ENCODE measurements at places on chromosomes 6 and 20.

DNA sequence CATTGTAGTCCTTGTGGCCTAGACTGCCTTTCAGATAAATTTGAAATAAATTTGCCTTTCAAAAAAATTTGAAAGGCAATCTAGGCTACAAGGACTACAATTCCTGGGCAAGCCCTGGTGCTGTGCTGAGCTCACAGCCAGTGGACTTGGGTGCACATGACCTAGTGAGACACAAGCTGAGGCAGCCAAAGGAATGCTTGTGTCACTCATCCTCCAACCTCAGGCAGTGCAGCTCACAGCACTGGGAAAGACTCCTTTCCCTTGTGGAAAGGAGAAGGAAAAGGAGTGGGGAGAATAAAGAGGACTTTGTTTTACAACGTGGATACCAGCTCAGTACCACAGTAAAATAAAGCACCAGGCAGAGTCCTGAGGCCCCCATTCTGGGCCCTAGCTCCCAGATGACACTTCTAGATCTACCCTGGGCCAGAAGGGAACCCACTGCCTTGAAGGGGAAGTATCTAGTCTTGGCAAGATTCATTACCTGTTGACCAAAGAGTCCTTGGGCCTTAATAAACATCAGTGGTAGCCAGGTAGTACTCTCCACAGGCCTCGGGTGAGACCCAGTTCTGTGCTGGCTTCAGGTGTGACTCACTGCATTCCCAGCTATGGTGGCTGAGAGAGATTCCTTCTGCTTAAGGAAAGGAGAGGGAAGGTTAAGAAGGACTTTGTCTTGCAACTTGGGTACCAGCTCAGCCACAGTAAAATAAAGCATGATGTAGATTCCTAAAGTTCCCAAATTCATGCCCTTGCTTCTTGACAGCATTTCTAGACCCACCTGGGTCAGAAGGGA, 659.7 kb upstream of the FLRT3 start:
- DNase-seq = no peak

DNA sequence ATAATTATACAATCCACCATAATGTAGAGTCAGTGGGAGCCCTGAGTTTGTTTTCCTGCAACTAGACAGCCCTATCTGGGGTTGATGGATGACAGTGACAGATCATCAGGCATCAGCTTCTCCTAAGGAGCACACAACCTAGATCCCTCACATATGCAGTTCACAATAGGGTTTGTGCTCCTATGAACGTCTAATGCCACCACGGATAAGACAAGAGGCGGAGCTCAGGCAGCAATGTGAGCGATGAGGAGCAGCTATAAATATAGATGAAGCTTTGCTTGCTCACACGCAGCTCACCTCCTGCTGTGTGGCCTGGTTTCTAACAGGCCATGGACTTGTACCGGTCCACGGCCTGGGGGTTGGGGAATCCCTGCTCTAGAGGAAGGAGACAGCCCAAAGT, 25.9 kb downstream of the EDEM2 start:
- DNase-seq = no peak

DNA sequence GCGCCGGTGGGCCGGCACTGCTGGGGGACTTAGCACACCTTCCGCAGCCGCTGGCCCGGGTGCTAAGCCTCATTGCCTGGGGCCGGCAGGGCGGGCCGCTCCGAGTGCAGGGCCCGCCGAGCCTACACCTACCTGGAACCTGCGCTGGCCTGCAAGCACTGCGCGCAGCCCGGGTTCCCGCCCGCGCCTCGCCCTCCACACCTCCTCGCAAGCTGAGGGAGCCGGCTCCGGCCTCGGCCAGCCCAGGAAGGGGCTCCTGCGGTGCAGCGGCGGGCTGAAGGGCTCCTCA, 10.7 kb upstream of the MPC1 start:
- DNase-seq = no peak

- DNase-seq = no peak
Observed at GRCh38 chr20:50720582-50720981, 10.8 kb upstream of the PARD6B start.

DNA sequence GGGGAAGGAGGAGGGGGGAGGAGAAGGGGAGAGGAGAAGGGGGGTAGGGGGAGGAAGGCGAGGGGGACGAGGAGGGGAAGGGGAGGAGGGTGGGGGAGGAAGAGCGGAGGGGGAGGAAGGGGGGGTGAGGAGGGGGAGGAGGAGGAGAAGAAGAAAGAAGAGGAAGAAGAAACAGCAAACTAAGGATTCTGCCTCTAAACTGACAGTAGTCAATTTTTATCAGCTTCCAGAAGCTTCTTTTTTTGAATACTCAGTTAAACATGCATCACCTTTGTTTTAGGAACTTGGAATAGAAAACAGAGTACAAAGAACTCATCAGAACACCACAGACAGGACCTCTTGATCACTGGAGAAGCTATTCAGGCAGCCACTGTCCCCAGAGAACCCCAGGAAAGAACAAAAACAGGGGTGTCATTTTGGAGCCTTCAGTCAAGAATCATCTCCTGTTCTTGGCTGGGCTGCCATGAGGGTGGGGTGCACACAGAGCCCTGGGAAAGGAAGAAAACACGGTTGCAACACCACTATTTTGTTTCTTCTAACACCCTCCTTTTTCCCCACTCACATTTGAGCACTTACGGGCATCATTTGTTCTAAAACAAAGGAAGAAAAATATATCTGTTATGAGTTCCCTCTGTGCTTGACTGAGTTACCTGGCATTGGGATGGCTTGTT, 67.4 kb downstream of the TMEM170B start:
- DNase-seq = no peak

DNA sequence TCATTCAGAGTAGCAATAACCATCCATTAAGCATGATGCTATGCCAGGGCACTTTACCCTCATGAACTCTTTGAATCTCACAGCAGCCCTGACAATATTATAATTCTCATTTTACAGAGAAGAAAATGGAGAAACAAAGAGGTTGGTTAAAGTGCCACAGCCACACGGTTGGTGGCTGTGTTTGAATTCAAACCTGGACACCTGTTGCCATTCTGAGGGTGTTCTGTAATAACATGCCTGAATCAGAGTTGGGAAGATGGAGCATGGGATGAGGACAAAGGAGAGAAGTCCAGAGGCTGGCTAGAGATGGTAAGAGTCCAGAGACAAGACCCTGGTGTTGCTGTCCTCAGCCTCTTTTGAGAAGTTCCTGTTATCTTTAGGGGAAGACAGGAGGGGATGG, 127.7 kb downstream of the DHX35 start:
- DNase-seq = no peak

- no peak for DNase-seq
Observed at GRCh38 chr6:53581856-53582255, 37.0 kb upstream of the GCLC start.

DNA sequence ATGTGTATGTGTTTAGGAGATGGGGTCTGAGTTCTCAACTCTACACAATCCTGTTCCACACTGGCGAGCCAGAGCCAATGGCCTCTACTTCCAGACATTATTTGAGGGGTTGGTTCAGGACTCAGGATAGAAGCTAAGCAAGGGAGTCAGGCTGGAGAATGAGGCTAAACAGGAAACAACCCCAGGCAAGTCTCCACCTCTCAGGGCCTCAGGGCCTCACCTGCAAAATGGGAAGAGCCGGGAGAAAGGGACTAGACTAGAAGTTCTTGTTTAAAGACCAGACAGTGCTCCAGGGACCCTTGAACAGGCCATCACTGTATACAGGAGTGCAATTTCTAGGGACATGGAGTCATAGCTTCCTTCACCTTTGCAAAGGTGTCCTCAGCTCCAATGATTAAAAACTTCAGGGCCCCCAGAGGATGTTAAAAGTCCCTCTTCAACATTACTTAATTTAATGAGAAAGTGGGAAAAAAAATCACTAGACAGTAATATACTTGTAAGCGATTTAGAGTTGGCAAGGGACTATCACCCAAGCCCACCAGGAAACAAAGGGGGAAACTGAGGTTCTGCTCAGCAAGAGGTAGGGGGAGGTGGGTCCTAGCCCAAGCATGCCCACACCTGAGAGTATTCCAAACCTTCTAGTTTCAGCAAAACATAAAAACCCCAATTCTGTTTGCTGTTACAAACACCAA, 41.7 kb downstream of the ZMYND8 start:
- no peak for DNase-seq

GRCh38 chr20:51473771-51474170, 68.7 kb downstream of the NFATC2 start:
- no peak for DNase-seq

- no peak for DNase-seq
Observed at GRCh38 chr20:62918147-62918546, 8.2 kb downstream of the DIDO1 start.

DNA sequence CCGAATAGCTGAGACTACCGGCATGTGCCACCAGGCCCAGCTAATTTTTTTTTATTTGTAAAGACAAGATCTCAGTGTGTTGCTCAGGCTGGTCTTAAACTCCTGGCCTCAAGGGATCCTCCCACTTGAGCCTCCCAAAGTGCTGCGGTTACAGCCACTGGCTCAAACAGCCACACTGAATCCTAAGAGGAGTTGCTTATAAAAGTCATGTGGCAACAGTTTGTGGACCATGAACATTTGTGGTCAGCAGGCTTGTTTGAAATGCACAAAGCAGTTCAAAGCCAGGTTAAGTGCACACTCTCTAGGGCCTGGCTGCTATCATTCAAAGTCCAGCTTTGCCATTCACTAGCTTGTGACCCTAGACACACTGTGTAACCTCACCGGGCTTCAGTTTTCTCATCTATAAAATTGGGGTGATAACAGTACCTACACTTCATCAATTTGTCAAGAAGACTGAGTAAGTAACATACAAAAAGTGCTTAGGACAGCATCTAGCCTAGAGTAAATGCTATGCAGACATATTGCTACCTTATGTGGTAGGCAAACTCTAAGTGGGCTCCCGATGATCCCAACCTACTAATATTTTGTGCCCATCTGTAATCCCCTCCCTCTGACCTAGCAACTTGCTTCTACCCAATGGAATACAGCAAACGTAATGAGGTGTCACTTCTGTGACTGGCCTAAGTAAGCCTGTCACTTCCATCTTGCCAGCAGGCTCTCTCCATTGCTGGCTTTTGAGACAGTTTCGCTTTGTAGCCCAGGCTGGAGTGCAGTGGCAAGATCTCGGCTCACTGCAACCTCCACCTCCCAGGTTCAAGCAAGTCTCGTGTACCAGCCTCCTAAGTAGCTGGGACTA, 122.9 kb downstream of the ZMYND8 start:
- DNase-seq = no peak

GRCh38 chr20:49435639-49436038, 46.8 kb downstream of the KCNB1 start:
- DNase-seq = no peak

DNA sequence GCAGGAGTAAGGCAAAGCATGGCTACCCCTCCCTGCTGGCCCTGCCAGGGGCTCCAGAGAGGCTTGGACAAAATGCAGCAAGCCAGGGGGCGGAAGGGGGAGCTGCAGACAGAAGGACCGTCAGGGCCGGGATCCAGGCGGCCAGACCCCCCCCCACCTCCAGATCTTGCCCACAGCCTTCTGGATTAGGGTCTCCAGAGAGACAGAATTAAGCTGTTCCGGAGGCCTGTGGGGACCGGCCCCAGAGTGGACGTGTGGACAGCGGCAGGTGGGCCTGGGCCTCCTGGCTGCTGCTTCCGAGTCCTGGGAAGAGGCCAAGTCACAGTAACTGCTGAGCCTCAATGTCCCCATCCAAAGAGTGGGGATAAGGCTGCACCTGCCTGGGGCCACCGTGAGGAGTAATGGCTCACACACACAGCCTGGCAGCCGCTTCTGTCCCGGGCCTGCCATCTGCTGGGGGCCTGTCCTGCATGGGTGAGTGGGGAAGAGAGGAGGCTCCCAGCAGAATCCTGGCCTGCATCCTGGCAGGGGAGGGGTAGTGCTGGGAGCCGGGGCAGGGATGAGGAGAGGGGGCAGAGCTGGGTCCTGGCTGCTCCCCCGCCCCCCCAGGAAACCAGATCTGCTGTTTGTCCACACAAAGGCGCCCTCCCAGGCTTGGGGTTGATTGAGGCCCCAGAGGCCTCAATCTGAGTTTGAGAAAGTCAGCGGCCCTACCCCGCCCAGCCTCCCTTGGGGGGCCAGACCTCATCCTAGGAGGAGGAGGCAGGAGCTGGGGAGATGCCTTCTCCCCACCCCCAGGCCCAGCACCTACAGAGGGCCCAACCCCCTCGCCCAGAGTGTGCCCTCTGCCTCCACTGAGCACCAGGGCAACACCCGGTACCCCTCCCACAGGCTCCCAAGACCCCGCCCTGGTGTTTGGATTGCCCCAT, 3.9 kb downstream of the LAMA5 start:
- no peak for DNase-seq

GRCh38 chr6:139611327-139612134, 237.1 kb upstream of the CITED2 start:
- DNase-seq = no peak

DNA sequence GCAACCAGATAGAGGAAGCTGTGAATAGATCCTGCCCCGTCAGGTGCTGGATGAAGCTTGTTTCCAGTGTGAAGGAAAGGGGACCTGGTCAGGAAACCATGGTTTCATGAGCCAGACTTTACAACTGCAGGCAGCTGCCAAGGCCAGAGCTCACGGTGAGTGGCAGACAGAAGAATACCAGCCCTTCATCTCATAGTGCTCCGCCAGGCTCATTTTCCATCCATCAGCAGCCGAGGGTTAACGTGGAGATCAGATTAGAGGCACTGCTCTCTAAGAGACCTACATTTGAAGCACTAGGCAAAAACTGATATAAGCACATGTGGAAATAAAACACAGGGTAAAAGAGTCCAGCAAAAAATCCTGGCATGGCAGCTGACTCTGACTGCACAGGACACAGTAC, 172.4 kb downstream of the CD24 start:
- DNase-seq = no peak

GRCh38 chr20:46757754-46758678, 48.6 kb downstream of the SLC2A10 start:
- DNase-seq = no peak

GRCh38 chr20:46336735-46337134, 28.4 kb upstream of the CDH22 start:
- DNase-seq = no peak

All from stimulated activated CD8-positive, alpha-beta memory T cell treated with anti-CD3 and anti-CD28 coated beads, Interleukin-12 subunit alpha, Interleukin-12 subunit beta, amount 100 ng/mL, for 4 hours (primary cell).